Metanephros (tissue), 2 donors: ENCODE measurements at places on chromosomes 2 and 18. TPM values are rescaled to one million over a fixed set of nuclear protein-coding genes. Genes with fewer than 3 reads are reported as not detected.

Gene MAL
- total RNA-seq, result 217 TPM

Gene ZNF385B
- total RNA-seq, result 3.6 TPM

Gene ONECUT2
- 0.06 TPM for total RNA-seq

Gene IL1RL2
- 1.2 TPM for total RNA-seq

Gene EMX1
- 46.9 TPM for total RNA-seq

Gene ING5
- total RNA-seq, result 36.8 TPM

Gene TTC27
- 29.7 TPM for total RNA-seq

Gene MARCHF4
- total RNA-seq, result 0.06 TPM

Gene SLC39A6
- 59.3 TPM for total RNA-seq

Gene MFSD6
- total RNA-seq, result 18.2 TPM

Gene IL1A
- total RNA-seq, result 0.41 TPM

Gene MC5R
- 0.47 TPM for total RNA-seq

Gene HOXD12
- 0.23 TPM for total RNA-seq
